ENCODE measurements at places on chromosomes 7 and 10.
A peak's percentile ranks its signal among the peaks of the same experiment; 100 is the strongest.

DNA sequence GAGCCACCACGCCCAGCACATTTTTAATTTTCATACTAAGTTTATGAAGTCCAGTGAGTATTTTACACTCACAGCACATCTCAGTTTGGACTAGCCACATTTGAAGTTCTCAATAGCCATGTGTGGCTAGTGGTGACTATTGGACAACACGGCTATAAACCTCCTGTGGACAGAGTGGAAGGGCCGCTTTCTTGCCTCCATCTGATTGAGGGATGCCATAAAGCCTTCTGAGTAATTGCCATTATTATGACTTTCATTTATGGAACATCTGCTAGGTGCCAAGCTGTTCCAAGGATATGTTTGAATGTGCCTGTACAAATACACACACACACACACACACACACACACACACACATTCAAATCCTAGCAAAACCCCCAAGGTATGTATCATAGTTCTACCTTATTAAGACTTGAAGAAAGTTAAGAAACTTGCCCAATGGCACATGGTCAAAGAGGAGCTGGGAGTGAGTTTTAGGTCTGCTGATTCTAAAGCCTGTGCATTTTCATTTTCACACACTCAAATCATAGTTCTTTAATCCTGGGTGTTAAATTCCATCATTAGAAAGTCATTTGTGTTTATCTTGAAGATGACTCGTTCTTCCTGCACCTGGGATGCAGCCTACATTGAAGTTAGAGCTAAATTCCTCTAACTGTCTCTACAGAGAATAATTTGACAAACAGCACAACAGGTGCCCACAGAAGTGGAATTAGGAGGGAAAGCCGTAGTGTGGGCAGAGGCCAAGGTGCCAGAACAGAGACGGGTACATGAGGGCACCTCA, 143.3 kb downstream of the PKD1L1 start:
- DNase-seq: no peak

DNA sequence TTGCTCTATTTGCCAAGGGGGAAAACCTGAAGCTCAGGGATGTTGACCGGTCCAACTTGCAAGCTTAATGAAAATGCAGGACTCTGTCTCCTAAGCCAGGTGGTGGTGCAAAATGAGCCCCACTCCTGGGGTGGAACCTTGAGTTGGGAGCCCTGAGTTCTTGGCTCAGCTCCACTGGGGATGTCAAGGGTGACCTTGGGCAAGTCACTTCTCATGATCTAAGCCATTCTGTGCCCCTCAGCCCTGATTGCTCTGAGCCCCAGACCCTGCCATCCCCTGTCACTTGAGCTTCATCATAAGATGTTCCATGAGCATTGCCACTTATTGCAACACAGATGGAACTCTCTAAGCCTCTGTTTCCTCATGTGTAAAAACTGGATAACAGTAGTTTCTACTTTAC, 33.9 kb downstream of the MYL10 start:
- no peak for DNase-seq

DNA sequence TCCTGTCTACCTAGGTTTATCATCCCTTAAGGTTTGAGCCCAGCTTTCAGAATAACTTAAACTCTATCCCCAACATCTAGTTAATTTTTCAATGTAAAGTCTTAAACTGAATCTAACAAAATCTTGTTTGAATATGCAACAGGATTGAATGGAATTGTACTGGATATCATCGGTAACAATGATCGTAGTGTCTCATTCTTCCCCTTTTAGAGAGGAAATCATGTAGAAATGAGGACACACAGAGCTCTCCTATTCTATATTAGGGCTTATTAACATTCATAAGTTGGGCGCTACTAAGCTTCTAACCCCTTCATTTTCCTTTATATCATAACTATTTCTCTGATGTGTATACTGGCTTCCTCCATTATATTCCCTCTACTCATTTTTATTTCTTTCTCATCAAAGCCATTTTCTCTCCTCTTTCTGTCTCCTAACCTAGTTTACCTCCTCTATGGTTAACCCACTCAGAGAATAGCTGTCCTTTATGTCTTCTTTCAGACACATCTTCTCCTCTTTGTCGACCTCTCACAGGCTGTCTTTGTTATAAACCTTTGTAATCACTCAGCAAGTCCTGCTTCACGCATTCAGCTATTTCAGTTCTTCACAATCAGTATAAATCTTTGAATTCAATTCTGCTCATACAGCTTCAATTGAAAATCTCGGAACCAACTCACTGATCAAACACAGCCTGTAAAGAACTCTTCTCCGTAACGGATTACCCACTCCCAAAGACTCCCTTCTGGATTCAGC, 1019.0 kb upstream of the C7orf33 start:
- DNase-seq: no peak

DNA sequence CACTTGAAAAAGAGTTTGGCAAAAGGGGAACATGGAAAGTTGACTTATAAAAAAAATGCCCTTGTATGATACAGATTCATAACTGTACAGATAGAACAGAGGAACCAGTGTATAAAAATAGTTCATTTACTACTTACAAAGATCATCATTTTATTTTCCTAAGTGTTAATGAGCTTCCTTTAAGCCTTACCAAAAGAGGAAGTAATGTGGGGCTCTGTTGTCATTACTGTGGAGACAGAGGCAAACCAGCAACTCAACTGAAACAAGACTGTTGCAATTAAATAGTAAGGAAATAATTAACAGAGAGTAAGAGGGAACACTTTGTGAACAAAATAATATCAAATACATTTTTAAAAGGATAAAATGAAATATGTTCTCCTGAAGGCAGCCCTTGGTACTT, 526.2 kb upstream of the ADARB2 start:
- DNase-seq: no peak

GRCh38 chr10:17787087-17787961, 21.8 kb upstream of the MRC1 start:
- no peak for DNase-seq

DNA sequence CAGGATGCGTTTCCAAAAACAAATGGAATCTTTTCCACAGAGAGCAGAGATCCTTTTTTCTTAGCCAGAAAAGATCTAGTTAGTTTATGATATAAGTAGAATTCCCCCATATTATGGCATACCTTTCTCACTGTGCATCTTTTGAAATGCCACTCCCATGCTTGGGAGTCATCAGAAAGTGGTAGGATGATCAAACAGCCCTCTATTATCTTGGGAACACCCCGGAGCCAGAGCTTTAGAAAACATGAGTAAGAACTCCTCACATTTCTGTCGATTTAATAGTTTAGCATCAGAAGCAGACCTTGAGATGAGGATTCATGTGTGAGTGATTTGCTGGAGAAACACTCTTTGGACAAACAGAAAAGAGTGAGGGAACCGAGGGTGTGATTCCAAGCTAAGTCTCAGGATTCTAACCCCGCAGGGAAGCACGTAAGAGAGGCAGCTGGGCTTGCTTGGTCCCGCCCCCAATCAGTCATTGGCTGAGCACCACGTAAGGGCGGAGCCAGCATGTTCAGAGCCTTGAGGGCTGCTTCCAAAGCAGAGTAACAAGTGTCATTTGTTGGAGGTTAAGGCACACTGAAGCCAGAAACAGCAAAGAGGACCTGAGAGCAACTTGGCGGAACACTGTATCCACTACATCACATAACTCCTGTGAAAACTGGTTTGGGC, 43.7 kb upstream of the NXPH1 start:
- no peak for DNase-seq

DNA sequence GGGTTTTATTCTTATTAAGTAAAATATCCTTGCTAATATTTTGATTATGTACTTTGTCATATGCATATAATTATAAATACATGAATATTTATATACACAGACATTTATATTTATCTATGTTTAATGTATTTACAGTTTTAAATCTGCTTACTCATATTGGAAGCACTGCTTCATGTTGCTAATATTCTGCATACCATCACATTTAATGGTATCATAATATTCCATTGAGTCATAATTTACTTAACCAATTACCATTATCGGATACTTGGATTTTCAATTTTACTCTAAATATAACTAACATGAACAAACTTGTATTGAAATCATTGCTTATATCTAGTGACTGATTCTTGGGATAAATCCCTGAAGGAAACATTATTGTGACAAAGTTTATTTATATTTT, 155.2 kb downstream of the MBL2 start:
- DNase-seq: no peak

DNA sequence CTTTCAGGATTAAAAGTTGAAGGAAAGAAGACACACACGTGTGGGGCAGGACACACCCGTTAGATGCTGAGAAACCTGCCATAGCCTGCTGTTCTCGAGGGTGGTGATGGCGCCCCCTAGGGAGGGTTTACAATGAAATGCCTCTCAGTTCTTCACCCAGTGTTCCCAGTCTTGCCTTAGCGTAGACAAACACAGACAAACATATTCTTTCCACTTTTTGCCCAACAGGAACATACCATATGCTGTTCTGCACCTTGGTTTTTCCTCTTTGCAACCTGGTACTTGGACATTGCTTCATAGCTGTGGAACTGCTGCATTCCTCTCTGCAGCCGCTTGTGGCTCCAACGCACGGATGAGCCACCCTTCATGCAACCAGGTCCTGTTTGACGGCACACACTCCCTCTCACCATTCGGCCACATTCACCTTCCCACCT, 23.3 kb upstream of the HSPA12A start:
- DNase-seq: no peak

- no peak for DNase-seq
These were observed 57.8 kb downstream of the EVX1 start for GRCh38 chr7:27300421-27300820.

DNA sequence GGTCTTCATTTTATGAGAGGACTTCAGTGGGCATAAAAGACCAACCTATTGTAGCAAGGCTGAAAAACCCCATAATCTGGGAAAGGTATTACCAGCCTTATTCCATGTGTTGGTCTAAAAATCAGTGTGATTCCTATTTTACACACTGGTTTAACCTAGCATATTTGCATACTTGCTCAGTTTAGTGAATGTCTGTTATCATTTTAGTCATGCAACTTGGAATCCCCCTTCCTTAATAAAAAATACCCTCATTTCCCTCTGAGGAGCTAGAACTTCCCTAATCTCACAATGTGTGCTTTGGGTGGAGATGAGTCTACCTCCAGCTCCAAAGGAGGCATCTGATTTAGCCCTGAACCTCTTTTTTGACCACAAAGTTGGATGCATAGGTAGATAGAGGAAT, 312.8 kb upstream of the SORCS1 start:
- DNase-seq: no peak

DNA sequence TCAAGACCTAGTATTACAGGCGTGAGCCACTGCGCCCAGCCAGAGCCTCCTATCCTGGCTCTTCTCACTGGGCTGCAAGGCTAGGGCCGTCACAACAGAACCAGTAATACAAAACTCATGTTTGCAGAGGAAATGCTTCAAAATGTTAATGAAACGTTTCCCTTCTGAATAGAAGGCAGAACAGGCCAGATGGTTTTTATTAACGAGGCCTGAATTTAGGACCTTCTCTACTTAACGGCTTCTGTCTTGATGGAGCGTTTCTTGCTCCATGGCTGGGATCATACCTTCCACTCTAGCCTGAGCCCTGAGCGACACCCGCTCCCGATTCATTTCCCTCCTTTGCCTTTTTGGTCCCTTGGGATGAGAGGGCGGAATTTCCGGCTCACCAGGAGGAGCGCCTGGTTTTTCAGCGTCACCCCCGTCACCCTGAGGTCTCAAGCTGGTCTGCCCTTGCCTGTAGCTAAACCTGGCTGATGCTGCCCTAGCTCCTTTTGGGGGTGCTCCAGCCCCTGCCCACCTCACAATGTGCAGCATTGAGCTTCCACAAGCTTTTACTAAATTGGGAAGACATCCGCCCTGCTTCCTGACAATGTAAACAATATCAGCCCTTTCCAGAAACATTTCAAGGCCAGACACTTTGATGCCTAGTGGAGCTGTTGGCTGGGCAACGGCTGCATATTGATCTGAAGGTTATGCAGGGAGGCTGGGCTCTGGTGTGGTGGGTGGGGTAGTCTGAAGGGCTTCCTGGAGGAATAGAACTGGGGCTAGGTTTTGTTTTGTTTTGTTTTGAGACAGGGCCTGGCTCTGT, 5.2 kb downstream of the CLIP2 start:
- DNase-seq: no peak

GRCh38 chr7:101299511-101300464, 21.8 kb downstream of the IFT22 start:
- peak; percentile 69 for DNase-seq

GRCh38 chr10:123143162-123143824, 4.6 kb upstream of the HMX2 start:
- DNase-seq: no peak

GRCh38 chr10:121870413-121870812, 57.4 kb downstream of the ATE1 start:
- DNase-seq: no peak

DNA sequence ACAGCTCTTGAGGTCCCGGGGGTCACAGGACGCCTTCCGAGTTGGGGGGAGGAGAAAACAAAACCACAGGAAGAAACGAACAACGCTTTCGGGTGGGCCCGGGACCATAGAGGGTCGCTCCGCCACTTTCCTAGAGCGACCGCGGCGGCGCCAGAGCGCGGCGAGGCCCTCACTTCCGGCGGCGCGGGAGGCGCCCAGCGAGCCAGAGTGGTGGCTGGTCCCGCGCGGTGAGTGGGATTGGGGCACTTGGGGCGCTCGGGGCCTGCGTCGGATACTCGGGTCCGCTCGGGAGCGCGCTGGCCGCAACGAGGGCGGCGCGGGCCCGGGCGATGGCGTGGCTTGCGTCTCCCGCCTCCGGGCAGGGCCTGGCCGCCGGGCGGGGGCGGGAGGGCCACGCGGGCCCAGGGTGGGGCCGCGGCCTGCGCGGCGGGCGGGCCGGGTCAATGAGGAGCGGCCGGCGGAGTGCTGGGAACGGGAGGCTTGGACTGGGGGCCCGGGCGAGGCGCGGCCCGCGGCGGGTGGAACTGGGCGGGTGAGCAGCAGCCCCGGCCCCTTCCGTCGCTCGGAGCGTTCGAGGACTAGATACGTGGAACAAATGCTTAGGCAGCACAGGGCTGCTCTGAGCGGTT, at the start of gene ZNF22:
Gene ZNF22, plus strand, starts transcription at position 172 of the 629 bp plus-strand sequence. CDS start 2,446 bp downstream, outside the sequence.
- peak; percentile 86 for DNase-seq

- no peak for DNase-seq
These were observed 2.3 kb downstream of the CLEC2L start for GRCh38 chr7:139525750-139526149.

GRCh38 chr7:114865564-114865963, 56.3 kb upstream of the MDFIC start:
- no peak for DNase-seq

Data from type B pancreatic cell (in vitro differentiated cells).